T-helper 17 cell (primary cell): ENCODE measurements at places on chromosomes 5 and 9. TPM values are rescaled to one million over a fixed set of nuclear protein-coding genes. Genes with fewer than 3 reads are reported as not detected.

The CBY3 gene
- not detected for total RNA-seq

The DNAJA1 gene
- total RNA-seq = 216 TPM

The F2RL2 gene
- total RNA-seq = not detected

DNA sequence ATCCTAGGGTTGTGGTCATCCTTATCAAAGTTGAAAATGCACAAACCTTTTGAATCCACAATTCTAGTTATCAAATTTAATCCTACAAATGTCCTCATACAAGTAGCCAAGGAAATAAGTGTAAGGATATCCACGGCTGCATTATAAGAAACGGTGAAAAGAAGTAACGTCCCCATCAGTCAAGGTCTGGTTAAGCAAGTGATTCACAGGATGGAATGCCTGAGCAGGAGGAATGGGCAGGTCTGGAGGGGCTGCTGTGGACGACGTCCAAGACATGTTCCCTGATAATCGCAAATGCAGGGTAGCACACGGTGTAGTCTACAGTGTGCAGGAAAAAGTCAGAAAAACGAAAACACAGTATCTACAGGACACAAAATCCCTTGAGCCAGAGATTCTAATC is 118.6 kb downstream of the ADAMTS2 start:
- peaks cover 15% of the 10 kb centered on the region for H3K27me3 ChIP-seq
- H3K4me1 ChIP-seq = peaks cover 2% of the 10 kb centered on the region
- no peak for DNase-seq
- no peaks in the 10 kb centered on the region for H3K36me3 ChIP-seq
